ENCODE measurements at places on chromosomes 7 and 10.

DNA sequence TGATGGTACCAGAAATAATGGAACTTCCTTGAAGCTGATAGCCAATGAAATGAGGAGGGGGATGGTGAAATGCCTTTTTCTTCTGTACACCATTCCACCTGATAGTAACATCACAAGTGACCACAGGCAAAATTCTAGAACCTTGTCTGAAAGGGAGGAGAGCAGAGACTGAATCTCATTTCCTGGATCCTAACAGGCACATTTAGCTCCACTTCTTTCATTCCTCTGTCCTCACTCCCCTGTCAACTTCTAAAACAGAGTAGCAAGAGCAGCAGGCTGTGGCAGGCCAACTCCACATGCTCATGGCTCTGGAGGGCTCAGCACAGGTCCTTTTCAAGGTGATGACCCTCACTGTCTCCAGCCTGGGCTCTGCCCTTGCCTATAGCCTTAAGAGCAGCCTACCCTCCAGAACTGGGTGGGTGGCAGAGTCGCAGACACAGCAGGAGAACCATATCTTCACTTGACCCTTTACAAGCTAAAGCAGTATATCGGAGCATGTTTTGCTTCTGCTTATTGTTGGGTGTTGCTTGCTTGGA, at the start of gene LRRC18:
TSS of gene LRRC18 (minus strand) at position 51 of the 536 bp plus-strand sequence. CDS start 25,685 bp downstream, outside the sequence.
- no peak for DNase-seq

GRCh38 chr7:106327538-106328481, 43.0 kb upstream of the NAMPT start:
- no peak for DNase-seq

- no peak for DNase-seq
Observed at GRCh38 chr7:130420943-130421578, 19.8 kb downstream of the CEP41 start.

DNA sequence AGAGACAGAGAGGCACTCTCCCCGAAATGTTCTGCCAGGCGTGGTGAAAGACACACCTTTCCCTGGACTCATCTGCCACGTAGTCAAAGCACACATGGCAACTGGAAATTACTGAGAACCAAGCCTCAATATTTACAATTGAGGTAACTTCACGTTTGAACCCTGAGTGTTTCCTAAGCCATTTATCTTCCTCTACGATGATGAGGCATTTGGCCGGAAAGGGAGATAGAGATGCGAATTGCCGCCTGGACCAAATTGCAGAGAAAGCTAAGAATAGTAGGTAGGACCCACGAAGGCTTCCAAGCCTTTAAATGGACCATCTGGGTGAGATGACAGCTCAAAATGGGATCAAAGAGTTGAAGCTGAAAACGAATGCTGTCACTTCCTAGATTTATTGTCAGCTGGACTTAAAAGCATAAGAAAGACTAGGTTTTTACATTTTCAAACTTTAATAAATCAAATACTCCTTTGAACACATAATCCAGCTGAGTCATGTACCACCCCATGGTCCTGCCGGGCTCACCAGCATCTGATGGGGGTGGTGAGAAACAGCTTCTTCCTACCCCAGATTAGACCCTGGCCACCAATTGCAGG, 135.6 kb upstream of the LYZL2 start:
- DNase-seq, result no peak

DNA sequence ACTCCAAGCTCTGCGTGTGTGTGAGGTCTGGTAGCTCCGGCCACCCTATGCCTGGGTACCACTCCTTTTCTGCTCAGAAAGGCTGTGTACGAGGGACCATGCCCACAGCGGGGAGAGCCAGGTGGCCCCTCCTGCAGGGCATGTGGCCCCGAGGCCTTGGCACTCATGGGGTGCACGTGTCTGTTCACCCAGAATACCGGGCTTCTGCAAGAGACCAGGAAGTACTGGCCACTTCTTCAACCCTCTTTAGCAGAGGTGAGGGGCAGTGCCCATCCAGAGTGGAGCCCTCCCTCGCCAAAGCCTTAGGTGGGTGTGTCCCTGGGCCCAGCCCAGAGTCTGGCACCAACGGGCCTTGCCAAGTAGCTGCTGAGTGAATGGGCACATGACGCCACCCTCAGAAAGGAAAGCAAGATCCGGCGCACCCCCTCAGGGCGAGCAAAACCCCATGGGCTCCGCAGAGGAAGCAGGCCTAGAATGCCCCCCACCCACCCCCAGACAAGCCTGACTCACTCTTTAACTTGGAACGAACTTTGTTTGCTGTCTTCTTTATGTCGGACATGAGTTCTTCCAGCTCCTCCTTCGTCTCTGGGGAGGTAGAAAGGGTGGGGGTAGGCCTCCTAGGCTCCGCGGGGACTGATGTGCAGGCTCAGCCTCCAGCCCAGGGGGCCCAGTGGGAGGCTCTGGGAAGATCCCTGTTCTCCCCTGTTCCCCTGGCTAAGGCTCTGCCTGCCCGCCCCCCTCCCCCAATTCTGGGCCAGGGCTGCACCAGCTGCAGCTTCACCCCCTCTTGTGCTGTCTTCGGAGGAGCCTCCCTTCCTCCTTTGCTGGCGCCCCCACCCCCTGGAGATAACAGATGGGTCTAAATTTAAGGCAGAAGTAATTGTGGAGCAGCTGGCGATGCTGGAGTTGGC, 14.6 kb downstream of the STX1A start:
- no peak for DNase-seq

DNA sequence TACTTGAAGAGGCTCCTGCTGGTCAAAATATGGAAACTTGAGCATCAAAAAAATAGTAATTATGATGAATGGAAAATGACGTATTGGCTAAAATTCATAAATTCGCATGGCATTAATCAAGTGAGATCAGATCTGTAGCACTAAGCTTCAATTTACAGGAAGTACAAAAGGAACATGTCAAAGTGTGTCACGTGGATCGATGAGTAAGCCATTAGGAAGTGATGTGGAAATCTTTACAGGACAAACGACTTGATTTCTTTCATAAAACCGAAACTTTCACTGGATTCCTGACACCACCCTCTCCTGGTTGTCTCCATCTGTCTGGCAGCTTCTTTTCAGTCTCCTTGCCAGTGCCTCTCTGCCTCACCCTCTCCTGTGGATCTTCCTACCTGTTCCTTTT, 25.8 kb downstream of the AKR1C8 start:
- DNase-seq, result no peak

- no peak for DNase-seq
Observed at GRCh38 chr7:134293002-134293740, 23.6 kb downstream of the SLC35B4 start.

GRCh38 chr10:42963312-42963711, 113.6 kb upstream of the RET start:
- DNase-seq, result no peak

DNA sequence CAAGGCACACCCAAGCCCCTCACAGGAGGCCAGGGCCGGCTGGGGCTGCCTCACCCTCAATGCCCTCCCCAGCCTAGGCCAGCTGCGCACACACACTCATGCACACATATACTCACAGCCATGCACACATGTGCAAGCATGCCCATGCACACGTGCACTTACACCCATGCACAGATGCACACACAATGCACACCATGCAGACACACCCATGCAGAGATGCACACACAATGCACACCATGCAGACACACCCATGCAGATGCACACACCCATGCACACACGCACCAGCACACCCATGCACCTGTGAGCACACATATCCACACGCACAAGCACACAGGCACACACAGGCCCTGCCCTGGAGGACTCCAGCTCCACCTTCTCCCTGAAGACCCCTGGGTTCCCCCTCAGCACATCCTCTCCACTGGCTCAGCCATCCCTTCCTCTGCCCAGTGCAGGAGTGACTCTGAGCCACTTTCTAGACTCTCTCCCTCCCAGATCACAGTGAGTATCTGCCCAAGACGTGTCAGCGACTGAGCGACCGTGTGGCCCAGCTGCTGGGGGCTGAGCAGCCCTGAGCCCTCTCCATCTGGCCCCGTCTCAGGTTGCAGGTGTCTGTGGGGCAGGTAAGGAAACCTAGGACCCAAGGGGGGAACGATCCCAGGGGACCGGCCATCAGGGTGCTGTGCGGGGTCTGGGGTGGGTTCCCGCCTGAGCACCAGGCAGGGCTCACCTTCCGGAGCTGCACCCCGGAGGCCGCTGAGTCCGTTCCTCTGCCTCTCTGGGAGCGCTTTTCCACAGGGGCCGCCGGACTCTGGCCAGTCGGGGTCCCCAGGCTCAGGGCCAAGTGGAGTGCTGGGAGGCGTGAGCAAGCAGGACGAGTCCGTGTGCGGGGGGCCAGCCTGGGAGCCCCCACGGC, 25.8 kb downstream of the AP5Z1 start:
- DNase-seq, result no peak

- no peak for DNase-seq
Observed at GRCh38 chr10:49751216-49751615, 10.9 kb downstream of the OGDHL start.

- DNase-seq, result no peak
Observed at GRCh38 chr7:30359957-30360356, 75.6 kb downstream of the ZNRF2 start.

GRCh38 chr7:12056381-12056780, 154.7 kb upstream of the TMEM106B start:
- DNase-seq, result no peak

All from effector memory CD4-positive, alpha-beta T cell (primary cell).